ENCODE measurements at places on chromosomes 3 and 15.
A peak's percentile ranks its signal among the peaks of the same experiment; 100 is the strongest.

GRCh38 chr3:95235916-95236315 is 1173.1 kb downstream of the NSUN3 start:
- DNase-seq = no peak

- no peak for DNase-seq
Observed at GRCh38 chr3:49175530-49175929, 4.1 kb downstream of the KLHDC8B start.

- DNase-seq = peak; percentile 85
Observed at GRCh38 chr3:189961522-189962161, 159.1 kb downstream of the P3H2 start.

DNA sequence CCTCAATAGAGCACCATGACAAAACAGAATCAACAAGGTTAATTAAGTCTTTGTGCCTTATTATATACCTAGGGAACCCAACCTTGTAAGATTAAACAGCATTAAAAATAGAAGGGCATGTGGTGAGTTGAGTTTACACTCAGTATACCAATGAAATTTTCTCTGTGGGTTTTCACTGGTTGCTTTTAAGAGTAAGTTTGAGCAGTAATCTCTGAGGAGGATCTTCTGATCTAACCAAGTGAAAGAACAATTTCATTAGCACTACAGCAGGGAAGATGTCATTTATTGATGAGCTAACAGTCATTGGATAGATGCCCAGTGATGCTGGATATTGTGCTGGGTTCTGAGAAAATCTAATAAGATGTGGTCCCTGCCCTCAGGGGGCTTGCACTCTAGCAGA is 26.9 kb upstream of the AKAP13 start:
- no peak for DNase-seq

DNA sequence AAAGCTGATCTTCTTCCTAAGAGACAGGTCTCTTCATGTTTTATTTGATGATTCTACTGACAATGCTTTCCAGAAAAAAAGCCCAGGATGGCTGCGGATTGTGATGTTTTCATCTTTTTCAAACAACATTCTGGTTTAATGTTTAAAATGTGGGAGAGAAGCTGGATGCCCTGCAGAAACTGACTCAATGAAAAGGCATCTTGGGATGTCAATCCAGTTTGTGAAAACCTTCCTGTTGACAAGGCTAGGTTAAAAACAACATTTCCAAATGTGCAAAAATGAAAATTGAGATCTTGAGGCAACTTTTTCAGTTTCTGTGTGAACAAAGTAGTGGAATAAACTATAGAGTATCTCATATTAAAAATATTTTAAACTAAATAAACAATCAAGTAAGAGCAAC is 156.0 kb upstream of the MRPL3 start:
- no peak for DNase-seq

DNA sequence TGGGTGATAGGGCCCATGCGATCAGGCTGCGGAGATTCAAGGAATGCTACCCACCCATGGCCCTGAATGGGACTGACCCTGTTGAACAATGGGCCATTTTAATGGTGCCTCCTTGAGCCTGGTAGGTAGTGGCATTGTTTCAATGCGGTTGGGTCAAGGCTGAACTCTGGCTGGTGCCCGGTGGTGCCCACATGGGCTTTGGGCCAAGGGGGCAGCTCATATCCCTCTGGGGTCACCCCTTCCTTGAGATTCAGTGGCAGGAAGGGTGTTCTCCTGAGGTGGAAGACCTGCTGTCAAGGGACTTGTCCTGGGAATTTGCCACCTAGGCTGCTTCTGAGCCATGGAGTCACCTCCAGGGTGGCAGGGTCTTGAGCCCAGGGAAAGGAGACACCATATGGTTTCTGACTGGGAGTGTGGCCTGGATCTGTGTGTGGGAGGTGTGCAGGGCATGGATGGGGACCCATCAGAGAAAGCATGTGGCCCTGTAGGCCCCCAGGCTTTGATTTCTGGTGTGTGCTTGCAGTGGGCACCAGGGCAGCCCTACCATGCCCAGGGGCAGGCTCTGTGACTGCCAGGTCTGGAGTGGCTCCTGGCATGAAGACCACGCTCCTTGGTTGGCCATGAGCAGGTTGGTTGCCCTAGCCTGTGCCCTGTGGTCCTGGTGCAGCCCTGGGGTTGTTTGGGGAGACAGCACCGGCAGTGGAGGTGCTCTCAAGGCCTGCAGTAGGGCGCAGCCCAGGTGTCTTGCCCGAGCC is 199.9 kb downstream of the UBE3A start:
- no peak for DNase-seq
